Kidney glomerular epithelial cell (primary cell): ENCODE measurements at places on chromosomes 11 and 22.

- peak; percentile 82 for DNase-seq
These were observed 1.4 kb downstream of the CTTN start for GRCh38 chr11:70399681-70400112.

DNA sequence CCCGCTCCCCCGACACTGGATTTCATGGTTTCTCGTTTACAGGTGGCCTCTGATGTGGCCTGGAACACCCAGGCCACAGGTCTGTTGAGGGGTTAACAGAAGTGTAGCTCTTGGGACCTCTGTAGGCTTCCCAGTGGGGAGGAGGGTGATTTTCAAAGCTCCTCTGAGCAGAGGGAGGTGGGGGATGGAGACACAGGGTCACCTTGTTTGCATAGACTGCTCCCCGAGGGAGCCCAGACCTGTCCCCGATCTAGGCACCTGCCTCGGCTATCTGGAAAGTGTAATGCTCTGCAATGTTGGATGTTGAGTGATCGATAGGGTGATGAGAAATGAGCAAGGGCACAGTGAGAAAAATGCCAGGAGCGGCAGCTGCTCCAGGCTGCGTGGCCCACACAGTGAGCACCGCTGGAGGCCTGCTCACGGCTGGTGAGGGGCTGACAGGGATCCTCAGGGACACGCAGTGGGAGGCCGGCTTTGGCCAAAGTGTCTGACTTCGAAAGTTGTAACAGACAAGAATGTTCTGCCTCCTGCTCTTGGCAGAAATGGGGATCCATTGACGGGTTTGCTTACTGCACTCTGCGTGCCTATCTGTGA is 594.1 kb downstream of the BRD1 start:
- no peak for DNase-seq

- DNase-seq: no peak
These were observed 938 bp downstream of the FXYD6 start for GRCh38 chr11:117875382-117876058.

DNA sequence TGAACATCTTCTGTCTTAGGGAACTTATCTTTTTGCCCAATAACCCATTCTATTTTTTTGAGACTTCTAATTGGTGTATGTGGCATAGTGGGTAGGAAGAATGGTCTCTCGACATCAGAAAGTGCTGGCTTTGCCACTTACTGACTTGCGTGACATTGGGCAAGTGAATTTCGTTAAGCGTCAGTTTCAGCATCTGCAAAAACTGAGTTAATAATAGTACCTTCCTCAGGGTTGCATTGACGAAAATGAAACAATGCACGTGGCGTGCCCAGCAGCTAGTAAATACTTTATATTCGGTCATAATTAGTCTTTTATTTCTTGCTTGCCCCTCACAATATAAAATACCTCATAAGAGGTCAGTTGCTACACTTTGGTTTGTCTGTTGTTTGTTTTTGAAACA is 12.5 kb upstream of the GRIK4 start:
- no peak for DNase-seq
